ENCODE measurements at places on chromosomes 13 and 19.

- DNase-seq: no peak
Observed at GRCh38 chr13:114222461-114222968, 12.2 kb upstream of the CDC16 start.

GRCh38 chr13:77533875-77534788 is 1.4 kb upstream of the SCEL start:
- no peak for DNase-seq

GRCh38 chr13:28012896-28013295 is 24.4 kb upstream of the URAD start:
- no peak for DNase-seq

DNA sequence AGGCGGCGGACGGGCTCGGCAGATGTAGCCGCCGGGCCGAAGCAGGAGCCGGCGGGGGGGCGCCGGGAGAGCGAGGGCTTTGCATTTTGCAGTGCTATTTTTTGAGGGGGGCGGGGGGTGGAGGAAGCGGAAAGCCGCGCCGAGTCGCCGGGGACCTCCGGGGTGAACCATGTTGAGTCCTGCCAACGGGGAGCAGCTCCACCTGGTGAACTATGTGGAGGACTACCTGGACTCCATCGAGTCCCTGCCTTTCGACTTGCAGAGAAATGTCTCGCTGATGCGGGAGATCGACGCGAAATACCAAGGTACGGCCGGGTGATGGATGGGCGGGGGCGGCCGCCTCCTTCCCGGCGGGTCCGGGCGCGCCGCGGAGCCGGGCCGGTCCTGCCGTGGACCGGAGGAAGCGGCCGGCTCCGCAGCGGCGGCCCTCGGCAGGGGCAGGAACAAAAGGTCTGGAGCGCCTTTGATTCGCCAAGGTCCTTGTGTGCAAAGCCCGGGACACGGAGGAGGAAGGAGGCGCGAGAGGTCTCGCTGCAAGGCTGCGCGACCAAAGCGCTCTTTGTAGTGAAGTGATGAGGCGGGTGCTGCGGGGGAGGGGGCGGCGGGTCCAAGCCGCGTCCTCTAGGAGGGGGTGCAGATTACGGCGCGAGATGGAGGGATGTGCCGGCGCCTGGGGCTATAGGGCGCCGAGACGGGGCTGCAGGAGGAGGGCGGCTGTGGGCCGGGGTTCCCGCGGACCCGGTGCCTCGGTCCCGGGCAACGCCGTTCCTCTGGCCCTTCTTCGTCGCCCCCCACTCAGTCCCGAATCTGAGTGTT is 689 bp downstream of the ING1 start:
- peak; percentile 62 for DNase-seq

- no peak for DNase-seq
Observed at GRCh38 chr13:35714588-35715377, 238.3 kb upstream of the MAB21L1 start.

- DNase-seq: no peak
Observed at GRCh38 chr19:38788478-38789243, at the start of gene LGALS7B. Gene LGALS7B, plus strand, starts transcription at chr19:38789200. Its CDS starts 27 bp downstream, at chr19:38789227.

Data from COR-L47 (cell line).